ENCODE measurements at places on chromosomes 7 and 10.

DNA sequence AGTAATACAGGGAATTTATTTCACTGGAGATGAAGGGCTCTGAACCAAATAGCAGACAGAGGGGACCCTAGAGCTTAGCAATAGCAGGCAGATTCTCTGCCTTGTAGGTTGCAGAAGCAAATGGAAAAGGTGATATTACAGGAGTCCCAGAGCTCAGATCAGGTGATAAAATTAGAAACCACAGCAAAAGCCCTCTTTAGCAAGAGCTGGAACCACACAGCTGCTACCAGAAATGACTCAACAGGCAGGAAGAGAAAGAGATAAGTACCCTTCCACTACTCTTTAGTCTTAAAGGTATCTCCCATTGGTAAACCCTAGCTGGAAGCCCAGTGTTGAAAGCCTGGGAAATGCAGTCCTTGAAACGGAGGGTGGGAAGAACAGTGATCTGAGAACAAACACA, 535.6 kb upstream of the GHITM start:
- DNase-seq = no peak

GRCh38 chr10:98365406-98366061, 49.4 kb downstream of the PYROXD2 start:
- no peak for DNase-seq

GRCh38 chr7:106679153-106679931, 18.4 kb upstream of the CCDC71L start:
- DNase-seq = peak; percentile 8

DNA sequence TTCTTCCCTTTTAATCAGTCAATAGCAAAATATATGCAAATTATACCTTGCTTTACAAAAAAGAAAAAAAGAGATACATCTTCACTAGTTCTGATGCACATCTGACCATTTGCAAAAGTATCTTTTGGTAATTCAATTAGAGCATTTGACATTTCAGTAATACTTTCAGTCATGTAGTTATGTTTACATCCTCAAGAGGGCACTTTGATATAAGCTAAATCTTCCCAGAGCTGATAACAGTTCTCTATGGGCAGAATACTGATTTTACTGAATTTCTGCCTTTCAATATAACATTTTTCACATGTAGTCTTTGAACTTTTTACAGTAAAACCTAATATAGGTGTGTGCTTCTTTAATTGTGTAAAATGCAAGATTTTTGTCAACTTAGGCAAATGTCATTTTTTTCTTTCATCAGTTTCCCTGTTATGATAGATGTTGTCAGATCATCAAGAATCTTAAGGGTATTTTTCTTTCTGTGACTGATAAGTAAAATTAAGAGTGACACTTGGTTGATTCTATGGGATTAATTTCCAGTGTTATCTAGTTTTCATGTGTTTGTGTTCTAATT, 703.5 kb upstream of the SEMA3D start:
- no peak for DNase-seq

- DNase-seq = no peak
Observed at GRCh38 chr7:128215281-128215680, 25.8 kb upstream of the LEP start.

GRCh38 chr10:33482486-33482885, 148.0 kb upstream of the NRP1 start:
- no peak for DNase-seq

DNA sequence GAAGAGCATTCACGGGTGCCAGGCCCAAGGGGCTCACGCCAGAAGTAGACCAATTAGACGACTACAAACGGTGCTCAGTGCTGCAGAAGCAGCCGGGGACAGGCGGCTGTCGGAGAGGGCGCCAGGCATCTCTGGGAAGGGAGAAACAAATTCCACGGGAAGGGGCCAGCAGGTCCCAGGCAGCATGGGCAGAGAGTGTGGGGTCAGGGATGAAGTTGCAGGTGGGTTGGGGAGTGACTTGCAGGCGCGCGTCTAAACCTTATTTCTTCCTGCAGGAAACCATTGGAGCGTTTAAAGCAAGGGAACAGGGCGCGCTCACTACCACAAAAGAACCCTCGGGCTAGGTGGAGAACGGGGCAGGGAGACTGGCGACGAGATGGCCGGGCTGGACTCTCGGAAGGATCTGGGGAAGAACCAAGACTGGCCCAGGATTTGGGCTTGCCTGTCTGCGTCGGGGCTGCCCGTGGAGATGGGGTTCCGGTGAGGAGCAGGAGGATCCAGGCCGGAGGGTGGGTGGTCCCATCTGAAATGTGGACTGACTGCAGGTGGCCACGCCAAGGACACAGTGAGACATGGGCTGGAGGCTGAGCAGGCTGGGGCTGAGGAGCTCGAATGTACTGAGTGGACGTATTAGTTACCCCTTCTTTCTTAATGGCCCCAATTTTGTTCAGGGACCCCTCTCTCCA, 116.3 kb upstream of the DIP2C start:
- no peak for DNase-seq

DNA sequence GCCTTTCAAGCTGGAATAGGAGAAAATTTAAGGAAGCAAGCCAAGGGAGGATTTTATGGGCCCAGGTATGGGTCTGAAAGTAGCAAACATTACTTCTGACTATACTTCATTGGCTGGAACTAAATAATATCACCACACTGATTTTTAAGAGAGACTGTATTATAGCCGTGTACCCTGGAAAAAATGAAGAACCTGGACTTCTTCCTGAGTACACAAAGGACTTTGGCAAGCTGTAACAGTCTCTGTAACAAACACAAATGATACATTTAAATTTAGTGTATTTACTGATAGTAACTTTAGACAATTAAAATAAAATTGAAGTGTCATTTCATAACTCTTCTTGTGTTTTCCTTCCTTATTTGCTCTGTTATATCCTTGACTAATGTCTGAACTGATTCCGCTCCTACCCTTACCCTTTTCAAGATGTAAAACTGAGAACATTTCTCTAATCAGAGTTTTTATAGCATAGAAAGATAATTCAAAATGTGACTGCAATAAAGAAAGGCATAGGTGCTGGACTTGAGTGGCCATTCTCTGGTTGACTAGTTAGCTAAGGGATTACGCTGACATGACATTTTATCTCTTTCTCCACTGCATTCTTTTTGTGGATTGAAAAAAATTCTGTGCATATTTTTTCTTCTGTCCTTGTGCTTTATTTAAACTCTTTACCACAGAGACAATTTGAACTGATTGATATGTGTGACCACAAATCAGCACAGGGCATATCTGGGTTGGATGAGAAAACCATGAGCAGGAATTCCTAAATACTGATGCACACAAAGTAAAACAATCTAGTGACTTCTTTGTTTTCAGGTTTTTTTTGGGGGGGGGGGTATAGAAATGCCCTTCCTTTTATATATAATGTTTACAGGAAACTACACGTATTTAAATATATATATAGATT, 349.7 kb downstream of the MDFIC start:
- no peak for DNase-seq

GRCh38 chr10:72567889-72568640, 57.8 kb downstream of the MICU1 start:
- DNase-seq = no peak

DNA sequence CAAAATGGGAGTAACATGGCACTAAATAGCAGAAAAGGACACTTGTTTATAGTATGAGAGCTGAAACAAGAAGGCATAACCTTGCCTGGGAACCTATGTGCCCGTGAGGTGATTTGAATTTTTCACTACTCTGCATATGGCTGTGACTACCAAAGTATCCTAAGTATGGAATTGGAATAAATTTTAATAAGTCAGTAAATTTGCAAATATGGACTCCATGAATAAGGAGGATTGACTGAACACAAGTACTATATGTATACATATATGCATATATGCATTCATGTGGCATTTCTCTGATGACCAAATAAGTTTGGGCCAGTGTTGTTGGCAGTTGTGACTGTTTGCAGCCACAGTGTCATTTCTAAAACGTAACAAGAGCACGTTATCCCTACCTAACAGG, 34.5 kb downstream of the PRR15 start:
- DNase-seq = no peak

DNA sequence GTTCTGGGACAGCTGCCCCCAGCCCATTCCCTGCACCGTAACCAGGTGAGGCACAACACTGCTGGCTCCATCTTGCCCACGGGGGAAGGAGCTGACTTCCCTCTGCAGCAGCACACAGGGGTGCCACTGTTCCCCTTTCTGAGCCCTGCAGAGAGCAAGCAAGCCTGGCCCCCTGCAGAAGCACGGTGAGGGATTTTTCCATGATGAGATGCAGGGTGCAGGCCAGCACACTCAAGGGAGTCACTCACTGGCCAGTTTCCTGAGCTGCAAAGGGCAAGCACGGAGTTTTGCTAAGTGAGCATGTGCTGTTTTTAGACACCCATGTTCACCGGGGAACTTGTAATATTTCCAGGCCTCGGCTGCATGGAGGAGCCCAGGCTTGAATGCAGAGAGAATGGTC, 176.6 kb downstream of the PIP4K2A start:
- DNase-seq = no peak

DNA sequence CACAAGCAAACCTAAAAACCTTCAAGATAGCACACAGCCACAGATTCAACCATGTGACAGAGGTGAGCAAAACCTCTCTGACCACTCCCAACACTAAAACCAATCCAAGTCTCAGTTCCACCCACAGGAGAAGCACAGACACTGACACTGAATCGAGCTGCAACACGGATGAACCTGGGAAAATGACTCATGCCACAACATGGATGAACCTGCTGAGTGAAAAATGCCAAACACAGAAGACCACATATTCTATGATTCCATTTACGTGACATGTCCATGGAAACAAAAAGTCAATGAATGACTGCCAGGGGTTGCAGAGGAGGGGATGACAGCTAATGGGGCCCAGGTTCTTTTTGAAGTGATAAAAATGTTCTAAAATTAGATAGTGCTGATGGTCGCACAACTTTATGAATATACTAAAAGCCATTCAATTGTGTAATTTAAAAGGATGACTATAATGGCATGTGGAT, 22.0 kb downstream of the CYTH3 start:
- DNase-seq = no peak

DNA sequence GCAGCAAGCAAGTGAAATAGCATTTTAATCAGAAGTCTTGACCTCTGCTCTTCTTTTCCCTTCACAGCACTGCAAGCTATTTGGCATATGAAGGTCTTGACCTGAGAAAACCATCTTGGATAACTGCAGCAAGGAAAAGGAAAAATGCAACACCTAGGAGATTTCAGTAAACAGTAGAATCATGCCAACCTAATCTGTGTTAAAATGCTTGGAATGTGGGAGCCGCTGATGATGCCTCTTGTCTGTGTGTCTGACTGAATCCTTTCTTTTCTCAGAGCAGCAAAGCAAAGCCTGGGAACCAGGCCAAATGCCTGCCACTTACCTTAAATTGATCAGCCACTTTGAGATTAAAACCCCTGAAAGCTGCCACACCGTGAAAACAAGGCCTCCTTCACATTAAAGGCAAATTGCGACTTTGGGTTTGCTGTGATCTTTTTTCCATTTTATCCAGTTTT, 80.4 kb upstream of the CDK6 start:
- no peak for DNase-seq

DNA sequence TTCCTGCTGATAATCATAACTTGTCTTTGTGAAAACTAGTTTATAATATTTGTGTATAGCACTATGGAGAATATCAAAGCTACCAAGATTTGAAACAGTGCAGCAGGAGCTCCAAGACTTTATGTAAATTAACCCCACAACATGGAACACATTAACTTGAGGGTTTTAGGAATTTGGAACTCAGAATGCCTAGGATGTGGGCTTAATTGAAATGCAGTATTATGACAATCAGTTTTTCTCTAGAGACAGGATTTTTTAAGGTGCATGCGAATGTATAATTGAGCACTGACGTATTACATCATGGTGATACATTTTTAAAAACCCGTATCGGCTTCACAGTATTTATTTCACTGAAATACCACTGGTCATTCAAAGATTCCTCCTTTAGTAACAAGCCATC, 313.1 kb upstream of the DGKB start:
- DNase-seq = no peak

DNA sequence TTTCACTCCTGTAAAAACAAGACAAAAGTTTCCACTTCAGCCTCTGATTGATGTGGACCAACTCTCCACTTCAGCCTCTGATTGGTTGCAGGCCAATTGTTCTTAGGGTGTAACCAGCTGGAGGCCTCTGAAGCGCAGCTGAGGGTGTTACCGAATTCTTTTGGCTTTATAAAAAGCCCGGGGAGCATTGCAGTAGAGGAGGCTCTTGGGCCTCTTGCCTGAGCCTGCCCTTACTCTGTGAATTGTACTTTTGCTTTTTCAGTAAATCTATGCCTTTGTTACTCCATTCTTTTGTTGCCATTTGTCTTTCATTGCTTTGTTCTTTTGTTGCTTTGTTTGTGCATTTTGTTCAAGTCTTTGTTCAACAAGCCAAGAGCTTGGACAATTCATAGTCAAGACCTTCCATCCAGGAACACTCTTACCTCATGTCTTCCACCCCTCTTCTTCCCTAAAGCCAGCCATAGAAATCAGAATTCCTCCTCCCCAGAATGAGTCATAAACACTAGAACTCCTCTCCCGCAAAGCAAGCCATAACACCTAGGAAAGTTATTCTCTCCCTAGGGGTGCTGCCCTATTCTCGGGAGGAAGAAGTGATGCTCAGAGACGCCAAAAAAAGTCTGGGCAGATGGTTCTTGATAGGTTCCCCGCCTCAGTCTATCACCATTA, 53.5 kb upstream of the ARMC3 start:
- DNase-seq = no peak

GRCh38 chr10:73590881-73591799, at the start of gene USP54:
USP54 (minus strand) TSS chr10:73591342; CDS start chr10:73575658, 15,684 bp downstream.
- DNase-seq = peak; percentile 43

- DNase-seq = no peak
Observed at GRCh38 chr7:98869597-98870120, at the start of gene TMEM130. TMEM130 (minus strand) TSS chr7:98870014; CDS start chr7:98869861, 153 bp downstream.

DNA sequence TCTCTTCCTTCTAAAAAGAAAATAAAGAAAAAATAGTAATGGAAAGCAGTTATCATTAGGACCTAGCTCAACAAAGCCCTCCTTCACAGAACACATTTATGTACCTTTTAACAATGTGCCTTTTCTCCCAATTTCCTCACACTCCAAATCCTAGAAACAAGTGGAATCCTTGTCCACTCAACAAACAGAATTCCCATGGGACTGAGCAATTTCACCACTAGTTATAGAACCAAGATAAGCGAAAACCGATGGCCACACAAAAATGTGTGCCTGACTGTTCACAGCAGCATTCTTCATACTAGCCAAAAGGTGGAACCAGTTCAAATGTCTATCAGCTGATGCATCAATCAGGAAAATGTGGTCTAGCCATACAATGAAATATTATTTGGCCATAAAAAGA, 17.3 kb downstream of the DCLRE1C start:
- no peak for DNase-seq

GRCh38 chr7:99418260-99418659, 9.5 kb downstream of the BUD31 start:
- no peak for DNase-seq

GRCh38 chr10:35289198-35289597, 47.1 kb upstream of the CCNY start:
- DNase-seq = no peak

- DNase-seq = no peak
Observed at GRCh38 chr7:151686826-151687225, 167.1 kb upstream of the RHEB start.

GRCh38 chr10:132065491-132066105, at the start of gene JAKMIP3:
JAKMIP3 (plus strand) TSS chr10:132065946; CDS start chr10:132104809, 38,863 bp downstream.
- DNase-seq = no peak
